Cardiac fibroblast (primary cell): ENCODE measurements at places on chromosomes 16 and 17.

DNA sequence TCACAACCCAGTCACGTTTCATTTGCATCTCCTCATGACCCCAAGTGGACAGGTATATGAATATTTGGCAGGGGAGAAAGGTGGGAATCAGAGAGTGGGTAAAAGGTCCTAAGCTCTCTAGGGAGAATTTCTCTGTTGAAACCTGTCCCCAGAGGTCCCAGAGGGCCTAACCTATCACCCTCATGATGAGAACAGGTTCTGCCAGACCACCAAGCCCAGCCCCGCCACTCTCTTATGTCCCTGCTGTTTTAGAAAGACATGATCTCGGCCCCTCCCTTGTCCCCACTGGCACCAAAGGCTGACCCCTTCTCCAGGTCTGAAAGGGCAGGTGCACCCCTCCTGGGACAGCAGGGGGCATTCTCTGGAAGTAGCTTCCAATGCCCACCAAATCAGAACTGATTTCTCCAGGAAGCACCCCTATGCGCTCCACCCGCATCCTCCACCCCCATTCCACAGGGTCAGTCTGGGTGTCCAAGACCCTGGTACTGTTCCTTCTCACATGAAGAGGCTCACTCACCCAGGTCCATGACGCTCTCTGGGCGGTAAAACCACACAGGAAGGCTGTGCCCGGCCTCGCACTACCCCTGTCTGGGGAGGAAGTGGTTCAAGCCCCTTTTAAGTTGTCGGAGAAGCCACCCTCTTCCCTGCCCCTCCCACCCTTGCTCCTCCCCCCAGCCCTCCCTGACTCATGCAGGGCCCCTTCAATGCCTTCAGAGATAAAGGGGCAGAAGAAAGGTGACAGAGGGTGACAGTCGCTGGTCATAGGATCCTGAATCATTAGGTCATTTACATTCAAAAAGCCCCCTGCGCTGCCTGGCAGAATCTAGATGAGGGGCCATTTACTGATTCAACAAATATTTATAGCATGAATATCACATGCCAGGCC, at the start of gene CCR7:
Gene CCR7 (minus strand): TSS at position 590 of the 886 bp plus-strand sequence. CDS start 63 bp downstream, at position 527.
- DNase-seq = no peak

- no peak for DNase-seq
Measured at GRCh38 chr17:17865035-17865434, 28.2 kb upstream of the SREBF1 start.

DNA sequence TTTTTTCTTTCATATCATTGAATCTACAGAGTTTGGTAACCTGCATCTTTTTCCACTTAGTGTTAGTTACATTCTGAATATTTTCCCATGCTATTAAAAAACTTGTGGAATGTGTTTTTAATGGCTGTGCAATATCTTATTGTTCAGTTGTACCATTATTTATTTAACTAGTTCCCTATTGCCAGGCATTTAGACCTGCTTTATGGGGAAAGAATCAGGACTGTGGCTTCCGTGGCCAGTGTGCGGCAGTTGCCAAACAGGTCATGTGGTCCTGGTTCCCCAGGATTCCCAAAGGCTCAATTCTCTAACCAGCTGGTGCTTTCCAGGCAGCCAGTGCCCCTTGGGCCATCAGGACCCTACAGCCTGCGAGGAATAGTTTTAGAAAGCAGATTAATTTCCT, 30.8 kb downstream of the NDEL1 start:
- DNase-seq = no peak

GRCh38 chr16:73048292-73049080, 558 bp upstream of the ZFHX3 start:
- peak; percentile 56 for DNase-seq

- DNase-seq = no peak
Measured at GRCh38 chr17:1942066-1942365, 83.1 kb downstream of the RTN4RL1 start.

DNA sequence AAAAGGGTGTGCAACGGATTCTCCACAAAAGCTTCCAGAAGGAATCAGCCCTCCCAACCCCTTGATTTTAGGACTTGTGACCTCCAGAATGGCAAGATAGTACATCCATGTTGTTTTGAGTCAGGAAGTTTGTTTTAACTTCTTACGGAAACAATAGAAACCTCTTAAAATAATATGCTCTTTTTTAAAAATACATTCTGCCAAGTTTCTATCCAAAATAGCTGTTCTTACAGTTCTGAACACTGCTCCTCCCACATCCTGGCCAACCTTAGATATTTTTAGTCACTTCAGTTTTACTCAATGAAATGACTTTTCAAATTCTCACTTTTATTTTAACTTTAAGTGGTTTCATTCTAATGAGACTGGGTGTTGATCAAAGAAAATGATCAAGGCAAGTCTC, 156.4 kb downstream of the ZNF18 start:
- no peak for DNase-seq

GRCh38 chr16:78972006-78972405, 628.5 kb downstream of the MAF start:
- no peak for DNase-seq
